ENCODE measurements at places on chromosomes 11 and 22.

GRCh38 chr22:19143967-19144400 is 467 bp downstream of the ESS2 start:
- DNase-seq = no peak

DNA sequence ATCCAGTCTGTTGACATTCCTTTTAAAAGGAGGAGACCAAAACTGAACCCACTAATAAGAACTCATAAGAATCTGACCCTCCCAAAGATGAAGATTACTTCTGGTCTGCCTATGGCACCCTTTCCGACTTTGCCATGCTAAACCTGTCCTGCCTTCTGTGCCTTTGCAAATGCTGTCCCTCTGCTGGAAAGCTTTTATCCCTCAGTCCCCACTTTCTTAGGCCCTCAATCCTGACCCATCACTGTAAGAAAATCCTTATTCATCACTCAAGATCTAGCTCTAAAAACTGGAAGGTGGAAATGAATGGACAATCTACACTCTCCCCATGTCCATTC is 10.4 kb downstream of the MPZL3 start:
- no peak for DNase-seq

DNA sequence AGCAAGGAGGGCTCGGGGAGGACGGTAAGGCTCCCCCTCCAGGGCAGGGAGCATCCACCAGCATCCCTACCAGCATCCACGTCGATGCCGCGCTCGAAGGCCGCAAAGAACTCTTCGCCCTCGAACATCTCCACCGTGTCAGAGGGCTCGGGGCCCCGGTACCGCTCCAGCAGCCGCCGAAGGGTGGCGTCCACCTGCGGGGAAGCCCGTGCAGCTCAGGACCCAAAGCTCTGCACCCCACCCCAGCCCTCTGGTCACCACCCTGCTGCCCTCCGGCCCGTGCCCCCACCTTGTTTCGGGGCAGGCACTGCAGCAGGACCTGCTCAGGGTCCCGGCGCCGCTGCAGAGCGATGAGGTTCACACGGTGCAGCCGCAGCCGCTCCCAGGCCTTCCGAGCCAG is 2.4 kb upstream of the SLC25A22 start:
- DNase-seq = no peak

GRCh38 chr11:8196749-8197148 is 27.9 kb upstream of the RIC3 start:
- no peak for DNase-seq

DNA sequence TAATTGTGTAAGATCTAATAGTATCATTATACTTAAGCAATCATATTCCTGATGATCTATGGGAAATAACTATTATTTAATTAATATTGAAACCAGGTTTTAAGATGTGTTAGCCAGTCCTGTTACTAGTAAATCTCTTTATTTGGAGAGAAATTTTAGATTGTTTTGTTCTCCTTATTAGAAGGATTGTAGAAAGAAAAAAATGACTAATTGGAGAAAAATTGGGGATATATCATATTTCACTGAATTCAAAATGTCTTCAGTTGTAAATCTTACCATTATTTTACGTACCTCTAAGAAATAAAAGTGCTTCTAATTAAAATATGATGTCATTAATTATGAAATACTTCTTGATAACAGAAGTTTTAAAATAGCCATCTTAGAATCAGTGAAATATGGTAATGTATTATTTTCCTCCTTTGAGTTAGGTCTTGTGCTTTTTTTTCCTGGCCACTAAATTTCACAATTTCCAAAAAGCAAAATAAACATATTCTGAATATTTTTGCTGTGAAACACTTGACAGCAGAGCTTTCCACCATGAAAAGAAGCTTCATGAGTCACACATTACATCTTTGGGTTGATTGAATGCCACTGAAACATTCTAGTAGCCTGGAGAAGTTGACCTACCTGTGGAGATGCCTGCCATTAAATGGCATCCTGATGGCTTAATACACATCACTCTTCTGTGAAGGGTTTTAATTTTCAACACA is 6.4 kb downstream of the BIRC3 start:
- DNase-seq = no peak

GRCh38 chr11:108115500-108116140 is 5.7 kb upstream of the ACAT1 start:
- peak; percentile 84 for DNase-seq

GRCh38 chr11:34600339-34601084 is 20.4 kb upstream of the EHF start:
- DNase-seq = no peak

DNA sequence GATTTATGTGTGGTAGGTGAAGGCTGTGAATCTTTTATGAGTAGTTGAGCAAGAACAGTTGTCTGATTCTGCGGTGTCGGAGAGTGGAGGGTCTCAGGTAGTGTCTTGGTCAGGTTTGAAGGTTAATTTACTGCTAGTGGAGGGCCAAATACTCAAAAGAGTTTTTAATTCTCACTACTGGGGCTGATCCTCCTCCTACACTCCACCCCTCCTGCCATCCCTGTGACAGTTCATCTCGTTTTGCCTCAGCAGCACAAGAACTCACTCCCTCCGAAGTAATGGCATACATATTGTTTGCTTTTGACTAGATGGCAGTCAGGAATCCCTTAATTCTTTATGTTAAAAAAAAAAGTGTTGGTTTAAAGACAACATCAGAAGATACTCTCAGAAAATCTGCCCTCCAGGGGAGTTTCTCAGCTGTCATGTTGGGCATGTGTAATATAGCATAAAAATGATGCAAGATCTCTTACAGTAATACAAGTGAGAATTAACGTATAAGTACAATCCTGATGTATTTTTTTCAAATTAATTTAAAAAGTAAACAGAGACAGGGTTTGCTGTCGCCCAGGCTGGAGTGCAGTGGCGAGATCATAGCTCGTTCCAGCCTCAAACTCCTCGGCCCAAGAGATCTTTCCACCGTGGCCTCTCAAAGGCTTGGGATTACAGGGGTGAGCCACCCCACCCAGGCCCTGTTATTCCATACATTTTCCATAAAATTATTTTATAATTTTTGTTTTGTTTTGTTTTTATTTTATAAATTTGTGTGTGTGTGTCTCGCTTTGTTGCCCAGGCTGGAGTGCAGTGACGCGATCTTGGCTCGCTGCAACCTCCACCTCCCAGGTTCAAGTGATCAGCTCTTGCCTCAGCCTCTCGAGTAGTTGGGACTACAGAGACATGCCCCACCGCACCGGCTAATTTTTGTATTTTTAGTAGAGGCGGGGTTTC is 1.3 kb downstream of the FAR1 start:
- no peak for DNase-seq

DNA sequence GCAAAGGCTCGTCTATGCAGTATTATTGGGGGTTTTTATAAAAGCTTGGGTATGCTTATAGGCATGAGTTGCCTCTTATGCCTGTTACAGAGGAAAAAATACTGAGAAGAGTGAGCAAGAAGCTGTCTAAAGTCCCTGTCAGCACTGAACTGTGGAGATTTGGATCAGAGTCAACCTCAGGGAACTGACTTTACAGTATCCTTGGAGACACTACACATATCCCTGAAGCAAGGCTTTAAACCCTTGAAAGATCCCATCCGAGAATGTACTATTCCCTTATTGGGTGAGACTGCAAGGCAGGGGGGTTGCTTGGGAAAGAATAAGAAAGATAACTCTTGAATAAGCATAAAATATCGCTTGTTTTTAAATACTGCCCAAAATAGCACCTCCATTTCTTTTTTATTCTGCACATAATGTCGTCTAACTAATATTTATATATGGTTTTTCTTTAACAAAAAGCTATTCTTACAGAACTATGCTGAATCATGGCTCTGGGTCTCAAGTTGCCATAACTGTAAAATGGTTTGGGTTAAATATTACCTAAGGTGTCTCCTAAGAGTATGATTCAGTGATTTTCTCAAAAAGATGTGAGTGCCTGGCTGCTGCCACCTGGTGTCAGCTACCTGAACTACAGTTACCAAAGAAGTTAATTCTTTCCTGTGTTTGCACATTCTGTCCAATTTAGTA is 1062.8 kb downstream of the DLG2 start:
- no peak for DNase-seq

DNA sequence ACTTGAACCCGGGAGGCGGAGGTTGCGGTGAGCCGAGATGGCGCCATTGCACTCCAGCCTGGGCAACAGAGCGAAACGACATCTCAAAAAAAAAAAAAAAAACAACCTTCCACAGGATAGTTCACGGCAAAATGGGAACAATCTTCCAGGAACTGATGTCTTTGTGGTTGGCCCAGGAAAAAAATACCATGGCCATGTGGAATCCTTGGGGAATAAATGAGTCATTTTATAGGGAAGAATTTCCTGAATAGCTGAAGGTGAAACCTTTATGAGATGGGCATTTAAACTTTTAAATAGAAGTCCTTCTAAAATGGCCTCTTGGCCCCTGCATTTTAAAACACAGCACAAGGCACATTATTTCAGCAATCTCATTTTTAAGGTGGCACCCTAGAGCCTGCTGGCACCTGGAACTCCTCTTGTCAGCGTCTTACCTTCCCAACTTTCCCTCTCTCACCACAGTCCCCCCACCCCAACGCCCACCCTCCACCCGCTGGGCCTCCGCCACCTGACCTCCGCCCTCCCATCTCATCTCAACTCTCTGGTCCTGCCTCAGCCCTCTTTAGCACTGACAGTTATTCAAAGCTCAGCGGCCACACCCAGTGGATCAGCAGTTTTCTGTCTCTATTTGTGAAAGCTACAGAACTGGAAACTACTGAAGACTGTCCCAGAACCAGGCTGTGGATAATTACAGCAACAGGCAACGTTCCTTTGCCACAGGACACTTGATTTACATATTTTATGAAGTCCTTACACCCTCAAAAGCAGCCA is 43.1 kb downstream of the SCGB1A1 start:
- DNase-seq = no peak

DNA sequence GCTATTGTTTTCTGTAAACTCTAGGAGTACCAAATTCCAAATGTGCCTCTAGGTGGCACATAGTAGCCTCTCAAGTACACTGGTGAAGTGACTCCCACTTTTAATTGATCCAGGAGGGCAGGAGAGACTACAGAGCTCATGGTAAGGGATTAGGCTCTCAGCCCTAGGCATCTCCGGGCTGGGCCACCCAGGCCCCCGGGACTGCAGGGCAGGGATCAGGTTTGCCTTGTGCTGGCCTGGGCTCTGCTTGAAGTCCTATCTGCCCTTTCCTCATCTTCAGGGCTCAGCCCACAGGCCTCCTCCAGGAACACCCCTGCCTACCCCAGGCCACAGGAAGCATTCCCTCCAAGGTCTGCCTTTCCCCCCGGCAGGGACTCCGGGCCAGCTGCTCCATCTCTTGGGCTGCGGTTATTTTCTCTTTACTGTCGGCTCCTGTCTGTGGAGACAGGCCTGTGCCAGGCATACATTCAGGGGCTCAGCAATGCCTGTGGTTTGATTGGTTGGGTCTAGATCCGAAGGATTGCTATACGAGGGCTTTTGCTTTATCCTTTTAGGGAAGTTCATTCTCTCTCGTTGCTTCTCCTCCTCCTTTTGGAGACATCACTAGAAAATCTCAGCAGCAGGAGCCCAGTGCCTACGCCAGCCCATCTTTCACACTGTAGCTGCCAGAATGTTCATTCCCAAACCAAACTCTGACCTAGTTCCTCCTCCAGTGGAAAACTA is 32.8 kb downstream of the PARVA start:
- DNase-seq = no peak

GRCh38 chr11:123187665-123188507 is 7.2 kb downstream of the CLMP start:
- peak; percentile 57 for DNase-seq

DNA sequence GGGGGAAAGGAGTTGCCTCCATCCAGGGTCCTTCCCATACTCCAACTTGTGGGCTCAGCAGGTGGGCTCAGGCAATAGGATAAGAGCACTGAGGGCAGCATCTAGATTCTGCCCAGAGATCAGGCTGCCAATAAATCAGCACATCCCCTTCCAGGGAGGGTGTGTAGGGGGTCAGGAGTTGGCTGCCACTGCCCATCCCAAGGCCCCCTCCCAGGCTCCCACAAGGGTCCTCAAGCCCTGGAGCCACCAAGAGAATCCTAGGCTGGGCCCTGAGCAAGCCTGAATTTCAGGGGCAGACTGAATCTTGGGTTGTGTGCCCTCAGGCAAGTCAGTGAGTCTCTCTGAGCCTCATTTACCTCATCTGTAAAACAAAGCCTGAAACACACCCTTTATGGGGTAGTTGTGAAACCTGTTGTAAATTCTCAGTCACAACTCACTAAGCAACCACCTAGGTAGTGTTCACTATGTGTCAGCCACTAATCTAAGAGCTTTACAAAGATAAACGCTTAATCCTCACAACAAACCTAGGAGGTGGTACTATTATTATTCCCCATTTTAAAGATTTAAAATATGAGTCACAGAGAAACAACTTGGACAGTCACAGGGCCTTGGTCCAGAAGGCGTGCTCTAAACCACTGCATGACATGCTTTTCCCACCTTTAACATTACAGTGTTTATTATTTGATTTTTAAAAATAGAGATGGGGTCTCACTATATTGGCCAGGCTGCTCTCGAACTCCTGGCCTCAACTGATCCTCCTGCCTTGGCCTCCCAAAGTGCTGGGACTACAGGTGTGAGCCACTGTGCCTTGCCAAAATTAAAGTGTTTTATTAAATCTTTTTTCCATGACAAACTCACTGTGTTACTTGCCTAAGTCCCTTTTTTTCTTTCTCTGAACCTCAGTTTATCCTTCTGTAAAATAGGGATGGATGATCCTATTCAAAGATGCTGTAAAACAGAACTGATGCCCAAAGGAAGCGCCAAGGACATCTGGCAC is 36.2 kb downstream of the LMO1 start:
- no peak for DNase-seq

DNA sequence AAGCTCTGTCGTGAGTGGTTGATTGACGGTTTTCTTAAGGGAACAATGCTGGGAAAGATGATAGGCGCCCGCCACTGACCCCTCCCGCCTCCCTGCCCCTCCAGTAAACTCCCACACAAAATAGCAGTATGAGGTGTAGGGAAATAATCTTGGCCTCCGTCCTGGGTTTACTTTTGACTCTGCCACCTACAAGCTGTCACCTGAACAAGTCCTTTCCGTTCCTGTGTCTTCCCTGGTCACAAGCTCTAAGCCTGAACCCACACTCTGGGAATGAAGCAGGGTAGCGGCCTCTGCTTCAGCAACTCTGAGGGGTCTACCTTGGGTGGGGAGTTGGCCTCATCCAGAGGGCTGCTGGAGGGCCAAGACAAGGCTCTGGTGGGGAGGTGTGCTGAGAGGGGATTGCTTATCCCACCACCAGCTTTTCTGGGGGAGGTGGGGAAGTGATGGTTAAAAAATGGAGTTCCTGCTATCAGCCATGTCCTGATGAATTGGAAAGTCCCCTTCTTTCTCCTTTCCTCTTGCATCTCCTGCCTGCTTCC is 87.8 kb downstream of the CEP164 start:
- DNase-seq = no peak

DNA sequence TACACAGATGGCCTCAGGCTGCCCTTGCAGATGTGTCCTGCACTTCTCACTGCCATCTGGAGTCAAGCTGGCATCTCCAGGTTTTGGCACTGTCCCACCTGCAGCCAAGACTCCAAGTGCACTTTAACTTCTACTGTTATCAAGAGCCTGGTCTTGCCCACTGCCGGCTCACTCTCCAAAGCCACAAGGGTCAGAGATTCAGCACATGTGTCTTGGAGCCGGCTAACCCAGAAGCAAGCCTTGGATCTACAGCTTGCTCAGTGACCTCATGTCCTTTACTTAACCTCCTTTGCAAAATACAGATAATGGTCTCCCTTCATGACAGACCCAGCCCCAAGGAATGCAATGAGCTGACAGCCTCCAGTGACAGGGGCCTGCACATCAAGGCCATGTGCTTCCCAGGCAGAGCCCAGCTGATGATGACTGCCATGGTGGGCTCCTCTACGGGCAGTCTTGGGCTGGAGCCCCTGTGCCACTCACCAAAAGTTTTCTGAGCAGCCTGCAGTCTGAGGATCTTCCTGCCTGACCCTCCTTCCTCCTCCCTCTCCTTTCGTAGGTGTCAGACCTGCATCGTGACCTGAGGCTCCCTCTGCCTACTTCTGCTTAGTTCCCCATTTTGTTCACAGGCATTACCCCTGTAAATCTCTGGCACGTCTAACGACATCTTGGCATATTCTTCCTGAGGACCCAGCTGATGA is 9.0 kb downstream of the TP53AIP1 start:
- DNase-seq = no peak

Measured in left forelimb (tissue), 1 donor.